Thoracic aorta (tissue), 2 donors: ENCODE measurements at places on chromosomes 12 and 14. TPM values are rescaled to one million over a fixed set of nuclear protein-coding genes. Genes with fewer than 3 reads are reported as not detected.

PPP4R4 gene
- total RNA-seq: 8.9 TPM

DNA sequence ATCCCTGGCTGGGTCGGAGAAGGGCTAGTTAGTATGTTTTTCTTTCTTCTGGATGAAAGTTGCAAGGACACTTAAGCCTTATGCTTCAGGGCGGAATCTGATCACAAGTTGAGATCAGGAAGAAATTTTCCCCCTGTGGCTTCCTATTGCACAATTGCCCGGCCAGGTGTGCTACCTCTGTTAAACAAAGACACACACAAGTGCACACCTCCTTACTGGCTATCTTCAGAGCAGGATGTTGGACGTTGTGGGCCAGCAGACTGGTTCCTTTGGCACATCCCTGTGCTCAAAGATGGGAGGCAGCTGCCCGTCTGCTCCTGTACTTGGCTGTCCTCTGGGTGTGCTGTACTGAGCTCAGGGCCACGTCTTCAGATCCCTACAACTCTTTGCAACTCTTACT, 19.1 kb downstream of the ETV6 start:
- no peak overlapping the region for H3K4me3 ChIP-seq
- no peak overlapping the region for H3K27ac ChIP-seq
- H3K4me1 ChIP-seq: peaks cover 22% of the 10 kb centered on the region

DNA sequence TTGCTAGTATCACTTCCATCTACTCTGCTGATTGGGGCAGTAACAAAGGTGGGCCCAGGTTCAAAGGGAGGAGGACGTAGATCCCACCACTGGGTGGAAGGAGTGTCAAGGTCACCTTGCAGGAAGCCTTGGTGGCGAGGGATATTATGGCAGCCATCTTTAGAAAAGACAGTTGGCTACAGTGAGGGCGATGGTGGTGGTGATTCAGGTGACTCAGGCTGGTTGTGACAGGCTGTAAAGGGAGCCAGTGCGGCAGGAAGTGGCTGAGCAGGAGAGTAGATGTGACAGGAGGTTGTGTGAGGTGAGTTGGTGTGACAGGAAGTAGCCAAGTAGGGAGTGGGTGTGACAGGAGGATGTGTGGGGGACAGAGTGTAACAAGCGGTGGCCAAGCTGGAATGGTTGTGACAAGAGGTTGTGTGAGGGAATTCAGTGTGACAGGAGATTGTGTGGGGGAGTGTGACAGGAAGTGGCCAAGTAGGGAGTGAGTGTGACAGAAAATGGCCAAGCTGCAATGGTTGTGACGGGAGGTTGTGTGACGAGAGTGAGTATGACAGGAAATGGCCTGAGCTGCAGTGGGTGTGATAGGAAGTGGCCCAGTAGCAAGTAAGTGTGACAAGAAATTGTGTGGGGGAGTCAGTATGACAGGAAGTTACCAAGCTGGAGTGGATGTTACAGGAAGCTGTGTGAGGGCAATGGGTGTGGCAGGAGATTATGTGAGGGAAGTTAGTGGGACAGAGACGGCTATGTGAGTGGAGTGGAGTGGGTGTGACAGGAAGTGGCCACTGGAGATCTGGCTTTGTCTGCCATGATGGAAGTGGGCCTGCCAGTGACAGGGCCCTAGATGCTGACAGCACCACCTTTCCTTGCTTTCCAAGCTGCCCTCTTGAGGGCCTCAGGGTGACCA, 136.5 kb upstream of the MYL2 start:
- H3K27me3 ChIP-seq: no peaks in the 10 kb centered on the region
- H3K36me3 ChIP-seq: no peaks in the 10 kb centered on the region
- DNase-seq: no peak
- H3K4me3 ChIP-seq: no peak overlapping the region
- H3K27ac ChIP-seq: no peak overlapping the region

HPD gene
- total RNA-seq: 6.8 TPM

GRCh38 chr14:45679853-45680252, 426.9 kb upstream of the MIS18BP1 start:
- no peaks in the 10 kb centered on the region for H3K4me1 ChIP-seq
- no peaks in the 10 kb centered on the region for H3K36me3 ChIP-seq
- no peak for DNase-seq
- H3K4me3 ChIP-seq: no peak overlapping the region
- no peak overlapping the region for H3K27ac ChIP-seq

GRCh38 chr14:71703477-71703876, 228.8 kb upstream of the RGS6 start:
- no peaks in the 10 kb centered on the region for H3K27me3 ChIP-seq
- H3K4me3 ChIP-seq: no peak overlapping the region
- H3K27ac ChIP-seq: no peak overlapping the region

GRCh38 chr14:92694807-92695206, 53.6 kb downstream of the LGMN start:
- H3K27me3 ChIP-seq: no peaks in the 10 kb centered on the region
- H3K27ac ChIP-seq: no peak overlapping the region
- H3K4me3 ChIP-seq: no peak overlapping the region

PPM1H gene
- total RNA-seq: 9.1 TPM

DNA sequence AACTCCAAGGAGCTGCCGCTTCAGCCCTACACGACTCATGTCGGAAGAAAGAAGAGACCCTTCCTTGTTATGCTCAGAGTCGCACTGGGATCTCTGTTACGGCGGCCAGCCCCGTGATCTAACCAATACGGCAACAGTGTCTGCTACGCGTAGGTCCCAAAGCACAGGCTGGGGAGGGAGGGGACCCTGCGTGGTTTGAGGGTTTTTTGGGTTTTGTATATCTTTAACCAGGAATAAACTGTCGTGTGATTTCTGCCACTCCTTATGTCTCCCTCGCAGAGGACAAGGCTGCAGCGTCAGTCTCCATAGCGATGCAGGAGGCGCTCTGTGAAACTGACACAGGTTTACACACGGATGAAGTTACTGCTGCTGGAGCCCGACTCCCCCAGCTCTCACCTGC, 60.0 kb upstream of the DIO3 start:
- no peak overlapping the region for H3K27ac ChIP-seq
- H3K36me3 ChIP-seq: no peaks in the 10 kb centered on the region
- no peaks in the 10 kb centered on the region for H3K4me1 ChIP-seq
- H3K4me3 ChIP-seq: no peak overlapping the region
- no peaks in the 10 kb centered on the region for H3K27me3 ChIP-seq

MORN3 gene
- 0.78 TPM for total RNA-seq

GPR84 gene
- total RNA-seq: 0.95 TPM

DNA sequence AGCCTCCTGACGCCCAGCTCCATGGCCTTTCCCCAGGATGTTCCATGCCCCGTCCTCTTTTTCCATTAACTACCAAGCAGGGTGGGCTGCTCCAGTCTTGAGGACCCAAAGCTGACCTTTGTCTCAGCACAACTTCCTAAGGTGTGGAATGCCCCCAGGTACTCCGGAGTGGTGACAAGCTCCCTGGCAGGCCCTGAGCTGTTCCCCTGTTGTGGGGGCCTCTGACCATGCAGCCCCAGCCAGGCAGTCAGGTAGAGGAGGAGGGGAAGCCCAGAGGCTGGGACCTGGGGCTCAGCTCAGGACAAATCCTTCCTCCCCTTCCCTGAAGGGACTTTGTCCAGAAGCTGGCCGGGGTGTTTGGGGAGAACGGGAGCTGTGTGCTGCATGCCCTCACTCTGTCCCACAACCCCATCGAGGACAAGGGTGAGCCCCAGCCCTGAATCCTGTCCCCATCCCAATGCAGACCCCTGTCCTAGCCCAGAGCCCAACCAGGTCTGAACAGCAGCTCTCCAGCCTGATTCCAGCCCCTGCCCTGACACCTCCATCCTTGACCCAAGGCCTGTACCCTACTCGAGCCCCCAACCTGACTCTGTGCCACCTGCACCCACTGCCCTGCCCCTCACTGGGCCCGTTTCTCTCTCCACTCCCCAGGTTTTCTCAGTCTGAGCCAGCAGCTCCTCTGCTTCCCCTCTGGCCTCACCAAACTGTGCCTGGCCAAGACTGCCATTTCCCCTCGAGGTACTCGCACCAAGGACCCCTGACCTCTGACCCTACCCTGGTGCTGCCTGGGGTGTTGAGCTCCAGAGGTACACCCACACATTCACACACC, 4.4 kb downstream of the CARMIL3 start:
- DNase-seq: no peak
- peaks cover 14% of the 10 kb centered on the region for H3K4me1 ChIP-seq
- no peaks in the 10 kb centered on the region for H3K36me3 ChIP-seq
- no peak overlapping the region for H3K4me3 ChIP-seq
- no peaks in the 10 kb centered on the region for H3K27me3 ChIP-seq

DNA sequence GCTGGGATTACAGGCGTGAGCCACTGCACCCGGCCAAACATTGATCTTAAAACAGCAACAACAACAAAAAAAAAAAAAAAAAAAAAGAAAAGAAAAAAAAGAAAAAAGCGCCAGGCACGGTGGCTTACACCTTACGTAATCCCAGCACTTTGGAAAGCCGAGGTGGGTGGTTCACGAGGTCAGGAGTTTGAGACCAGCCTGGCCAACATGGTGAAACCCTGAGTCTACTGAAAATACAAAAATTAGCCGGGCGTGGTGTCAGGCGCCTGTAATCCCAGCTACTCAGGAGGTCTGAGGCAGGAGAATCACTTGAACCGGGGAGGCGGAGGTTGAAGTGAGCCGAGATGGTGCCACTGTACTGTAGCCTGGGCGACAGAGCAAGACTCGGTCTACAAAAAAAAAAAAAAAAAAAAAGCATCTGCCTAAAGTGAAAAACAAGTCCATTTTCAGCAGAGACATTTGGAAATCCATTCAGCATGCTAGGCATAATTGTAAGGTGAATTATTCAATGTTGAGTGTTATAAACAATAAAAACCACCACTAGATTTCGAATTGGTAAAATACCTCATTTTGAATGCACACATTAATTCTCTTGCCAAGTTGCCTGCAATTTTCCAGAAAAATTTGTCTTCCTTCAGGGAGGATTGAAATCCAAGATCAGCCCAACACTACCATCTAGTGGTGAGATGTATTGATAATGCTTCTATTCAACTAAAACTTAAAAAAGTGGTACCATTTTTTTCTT, 8.0 kb upstream of the CERS5 start:
- H3K27ac ChIP-seq: no peak overlapping the region
- no peaks in the 10 kb centered on the region for H3K4me1 ChIP-seq
- H3K27me3 ChIP-seq: no peaks in the 10 kb centered on the region
- H3K4me3 ChIP-seq: no peak overlapping the region

DNA sequence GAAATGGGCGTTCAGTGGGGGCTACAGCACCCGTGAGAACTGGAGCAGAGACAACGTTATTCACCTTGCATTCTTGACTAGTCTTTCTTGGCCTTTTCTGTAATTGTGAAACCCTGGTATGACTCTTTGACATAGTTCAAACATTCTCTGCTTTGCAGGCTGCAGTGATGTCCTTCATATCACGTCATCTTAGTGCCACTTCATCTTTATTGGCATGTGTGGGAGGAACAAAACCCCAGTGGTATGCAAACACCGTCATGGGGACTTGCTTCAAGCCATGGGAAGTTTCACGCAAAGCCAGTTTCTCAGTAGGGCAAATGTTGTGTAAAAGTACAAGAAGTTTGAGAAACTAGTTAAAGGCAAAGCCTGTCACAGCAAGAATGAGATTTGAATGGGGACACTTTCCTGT, 20.2 kb upstream of the DUSP16 start:
- no peak overlapping the region for H3K4me3 ChIP-seq
- H3K36me3 ChIP-seq: no peaks in the 10 kb centered on the region
- H3K27ac ChIP-seq: no peak overlapping the region
- H3K4me1 ChIP-seq: no peaks in the 10 kb centered on the region
- DNase-seq: no peak
- H3K27me3 ChIP-seq: no peaks in the 10 kb centered on the region

- no peaks in the 10 kb centered on the region for H3K4me1 ChIP-seq
- no peak for DNase-seq
- H3K36me3 ChIP-seq: no peaks in the 10 kb centered on the region
- no peak overlapping the region for H3K4me3 ChIP-seq
- H3K27me3 ChIP-seq: no peaks in the 10 kb centered on the region
- no peak overlapping the region for H3K27ac ChIP-seq
Measured at GRCh38 chr12:82366197-82366596, 7.9 kb downstream of the METTL25 start.

DNA sequence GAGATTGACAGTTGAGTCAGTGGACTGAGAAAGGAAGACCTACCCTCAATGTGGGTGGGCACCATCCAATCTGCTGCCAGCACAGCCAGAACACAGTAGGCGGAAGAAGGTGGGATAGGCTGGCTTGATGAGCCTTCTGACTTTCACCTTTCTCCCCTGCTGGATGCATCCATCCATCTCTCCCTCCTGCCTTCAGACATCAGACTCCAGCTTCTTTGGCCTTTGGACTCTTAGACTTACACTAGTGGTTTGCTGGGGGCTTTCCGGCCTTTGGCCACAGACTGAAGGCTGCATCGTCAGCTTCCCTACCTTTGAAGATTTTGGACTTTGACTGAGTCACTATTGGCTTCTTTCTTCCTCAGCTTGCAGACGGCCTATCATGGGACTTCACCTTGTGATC, 456.5 kb upstream of the MIS18BP1 start:
- no peaks in the 10 kb centered on the region for H3K4me1 ChIP-seq
- DNase-seq: no peak
- H3K27me3 ChIP-seq: no peaks in the 10 kb centered on the region
- H3K36me3 ChIP-seq: no peaks in the 10 kb centered on the region
- H3K4me3 ChIP-seq: no peak overlapping the region
- H3K27ac ChIP-seq: no peak overlapping the region

GRCh38 chr12:100963381-100963780, 168.8 kb downstream of the ANO4 start:
- no peak for DNase-seq
- H3K4me3 ChIP-seq: no peak overlapping the region
- H3K36me3 ChIP-seq: no peaks in the 10 kb centered on the region
- no peaks in the 10 kb centered on the region for H3K4me1 ChIP-seq
- H3K27ac ChIP-seq: no peak overlapping the region

GRCh38 chr14:59964251-59965007, 44.5 kb downstream of the LRRC9 start:
- no peaks in the 10 kb centered on the region for H3K27me3 ChIP-seq
- no peaks in the 10 kb centered on the region for H3K4me1 ChIP-seq
- H3K27ac ChIP-seq: no peak overlapping the region
- no peaks in the 10 kb centered on the region for H3K36me3 ChIP-seq

- no peak overlapping the region for H3K27ac ChIP-seq
- no peaks in the 10 kb centered on the region for H3K27me3 ChIP-seq
- no peak for DNase-seq
- H3K36me3 ChIP-seq: no peaks in the 10 kb centered on the region
- peaks cover 7% of the 10 kb centered on the region for H3K4me1 ChIP-seq
Measured at GRCh38 chr12:101570047-101570446, 24.7 kb upstream of the MYBPC1 start.
